ENCODE measurements at places on chromosomes 1 and 21. TPM values are rescaled to one million over a fixed set of nuclear protein-coding genes. Genes with fewer than 3 reads are reported as not detected.

Gene WDR26
- total RNA-seq = 58.6 TPM

Gene NTMT2
- total RNA-seq = not detected

Gene CFAP45
- 1.1 TPM for total RNA-seq

Gene IGSF8
- 15.4 TPM for total RNA-seq

Gene FASLG
- not detected for total RNA-seq

Gene LCE2C
- total RNA-seq = not detected

Gene CD48
- total RNA-seq = not detected

Gene PRRX1
- total RNA-seq = not detected

Gene PRDM16
- total RNA-seq = 5.3 TPM

Gene COL24A1
- total RNA-seq = not detected

Gene SPRR2G
- total RNA-seq = not detected

Gene PLEKHA6
- total RNA-seq = 21.8 TPM

Gene PRR9
- total RNA-seq = not detected

Gene FNDC5
- 1.1 TPM for total RNA-seq

Gene DMRTA2
- 3.1 TPM for total RNA-seq

Gene OR2L2
- 0.16 TPM for total RNA-seq

Gene MARK1
- total RNA-seq = 0.14 TPM

Gene RGS16
- 1.2 TPM for total RNA-seq

Gene ATP1A4
- not detected for total RNA-seq

Gene AKR7A3
- 2.8 TPM for total RNA-seq

Gene IFI44L
- total RNA-seq = not detected

Gene S100A6
- total RNA-seq = 416 TPM

Gene HJV
- total RNA-seq = not detected

Gene KIF2C
- total RNA-seq = 63.2 TPM

Gene PRELP
- total RNA-seq = not detected

Gene HSD3B2
- total RNA-seq = not detected

All from Caco-2 (cell line).